Suppressor macrophage (primary cell): ENCODE measurements at places on chromosomes 16 and 17.

GRCh38 chr17:13840254-13840653, 229.1 kb upstream of the COX10 start:
- no peak for DNase-seq

GRCh38 chr17:81142301-81143199, 22.8 kb upstream of the PVALEF start:
- DNase-seq, result peak; percentile 87

GRCh38 chr17:82830249-82830661, 9.6 kb downstream of the ZNF750 start:
- no peak for DNase-seq

GRCh38 chr17:7174603-7175326, 4.4 kb downstream of the ASGR1 start:
- DNase-seq, result no peak

DNA sequence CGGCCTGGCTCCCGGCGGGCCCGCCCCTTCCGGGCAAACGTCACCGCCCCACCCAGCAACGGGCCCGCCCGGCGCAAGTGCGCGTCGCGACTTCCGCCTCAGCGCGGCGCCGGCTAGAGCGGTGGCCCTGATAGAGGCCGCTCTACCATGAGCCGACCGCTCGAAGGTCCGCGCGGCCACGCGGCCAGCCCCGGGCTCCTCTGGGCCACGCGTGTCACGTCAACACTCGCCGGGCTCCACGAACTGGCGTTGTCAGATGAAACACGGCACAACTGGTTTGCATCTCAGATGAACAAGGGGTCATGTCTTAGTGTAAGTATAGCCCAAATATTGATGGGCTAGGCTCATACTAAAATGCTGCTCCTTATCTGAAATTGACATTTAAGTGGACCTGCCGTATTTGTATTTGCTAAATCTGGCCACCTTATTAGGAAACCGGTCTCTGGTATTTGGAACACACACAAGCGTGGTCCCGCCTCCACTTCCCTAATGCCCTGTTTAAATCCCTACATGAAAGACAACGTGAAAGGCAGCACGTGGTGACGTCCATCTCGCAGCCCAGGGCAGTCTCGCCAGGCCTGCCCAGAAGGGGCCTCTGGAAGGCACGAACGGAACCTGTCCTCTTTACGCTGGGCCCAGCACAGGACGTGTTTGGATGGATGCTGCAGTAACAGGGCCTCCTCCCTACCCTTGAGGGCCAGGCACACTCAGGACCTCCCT, at the start of gene ZNF598:
TSS of gene ZNF598 (minus strand) at position 31 of the 720 bp plus-strand sequence.
- peak; percentile 97 for DNase-seq

DNA sequence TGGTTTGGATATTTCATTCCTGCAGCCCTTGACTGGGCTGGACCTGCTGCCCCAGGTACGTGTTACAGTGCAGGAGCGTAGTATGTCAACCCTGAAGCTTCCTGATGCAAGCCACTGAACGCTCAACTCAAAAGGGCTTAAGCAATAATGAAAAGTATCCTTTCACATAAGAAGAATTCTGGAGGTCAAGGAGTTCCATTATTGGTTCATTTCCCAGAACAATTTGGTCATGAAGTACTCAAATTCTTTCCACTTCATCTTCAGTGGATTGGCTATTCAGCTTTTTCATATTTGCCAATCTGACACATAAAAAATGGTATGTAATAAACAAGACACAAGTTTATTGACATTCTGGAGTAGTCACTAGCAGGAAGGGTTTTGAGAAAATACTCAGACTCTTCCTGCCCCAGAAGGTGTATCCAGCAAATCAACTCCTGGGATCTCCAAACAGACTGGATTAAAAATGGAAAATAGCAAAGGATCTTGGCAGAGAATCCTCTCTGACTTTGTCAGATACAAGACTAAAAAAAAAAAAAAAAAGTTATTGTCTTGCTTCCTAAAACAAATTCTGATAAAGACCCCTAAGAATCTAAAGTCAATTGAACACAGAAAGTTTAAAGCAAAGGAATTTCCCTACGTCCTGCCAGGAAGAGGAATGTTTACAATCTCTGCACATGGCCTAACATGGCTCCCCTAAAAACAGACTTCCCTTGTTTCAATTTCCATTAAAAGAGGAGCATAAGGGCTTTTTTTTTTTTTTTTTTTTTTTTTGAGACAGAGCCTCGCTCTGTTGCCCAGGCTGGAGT, 37.5 kb upstream of the WSB1 start:
- DNase-seq, result no peak

DNA sequence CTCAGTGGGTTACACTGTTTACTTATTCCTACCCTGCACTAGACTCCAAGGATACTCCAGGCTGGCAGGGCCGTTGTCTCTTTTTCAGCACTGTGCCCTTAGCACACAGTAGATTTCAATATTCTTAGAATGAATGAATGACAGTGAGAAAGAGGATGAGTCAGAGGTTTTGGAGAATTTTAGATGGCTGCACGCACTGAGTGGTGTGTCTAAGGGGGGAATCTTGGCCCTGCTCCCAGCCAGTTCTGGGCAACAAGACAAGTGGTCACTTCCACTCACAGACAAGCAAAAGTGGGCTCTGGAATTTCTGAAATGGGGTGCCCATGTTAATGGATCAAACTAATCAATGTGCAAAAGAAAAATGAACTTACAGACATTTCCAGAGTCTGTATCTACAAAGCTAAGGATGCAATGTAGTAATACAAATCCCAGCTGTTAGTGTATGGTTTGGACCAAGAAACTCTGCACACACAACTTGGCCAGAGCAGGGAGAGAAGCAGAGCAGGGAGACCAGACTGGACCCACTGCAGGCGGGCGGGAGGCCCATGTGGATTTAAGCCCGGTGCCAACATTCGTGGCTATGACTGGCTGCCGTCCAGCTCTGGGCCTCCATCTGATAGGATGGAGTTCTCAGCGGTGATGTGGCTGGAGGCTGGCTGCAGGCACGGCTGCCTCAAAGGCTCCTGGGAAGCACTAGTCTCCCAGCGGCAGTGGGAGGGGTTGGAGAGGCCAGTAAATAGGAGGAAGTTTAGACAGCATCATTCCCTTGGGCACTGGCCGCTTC, 95.6 kb upstream of the CDYL2 start:
- DNase-seq, result no peak

DNA sequence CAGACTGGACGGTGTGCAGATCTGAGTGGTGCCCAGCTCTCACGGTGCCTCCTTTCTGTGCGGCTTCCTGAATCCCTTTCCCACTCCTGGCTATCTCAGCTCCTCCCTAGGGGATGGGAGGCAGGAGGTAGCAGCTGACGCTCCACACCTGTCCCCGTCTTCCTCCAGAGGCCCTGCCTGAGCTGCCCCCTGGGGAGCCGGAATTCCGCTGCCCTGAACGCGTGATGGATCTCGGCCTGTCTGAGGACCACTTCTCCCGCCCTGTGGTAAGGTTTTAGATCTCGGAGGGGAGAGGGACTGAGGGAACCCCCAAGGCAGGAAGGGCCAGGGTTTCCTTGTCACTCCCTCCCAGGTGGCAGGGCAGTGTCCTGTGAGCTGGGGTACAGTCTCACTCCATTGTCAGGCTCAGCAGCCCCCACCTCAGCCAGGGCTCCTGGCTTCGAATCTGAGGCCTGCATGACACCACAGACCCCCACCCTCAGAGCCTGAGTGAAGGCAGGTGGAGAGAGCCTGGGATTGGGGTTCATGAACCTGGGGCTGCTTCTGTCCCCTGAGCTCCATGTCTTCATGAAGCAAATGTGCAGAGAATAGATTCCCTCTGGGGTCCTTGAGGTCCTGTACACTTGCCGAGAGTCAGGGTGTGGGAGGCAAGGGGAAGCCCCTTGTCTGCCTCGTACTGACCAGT, 6.6 kb downstream of the DEF8 start:
- no peak for DNase-seq

DNA sequence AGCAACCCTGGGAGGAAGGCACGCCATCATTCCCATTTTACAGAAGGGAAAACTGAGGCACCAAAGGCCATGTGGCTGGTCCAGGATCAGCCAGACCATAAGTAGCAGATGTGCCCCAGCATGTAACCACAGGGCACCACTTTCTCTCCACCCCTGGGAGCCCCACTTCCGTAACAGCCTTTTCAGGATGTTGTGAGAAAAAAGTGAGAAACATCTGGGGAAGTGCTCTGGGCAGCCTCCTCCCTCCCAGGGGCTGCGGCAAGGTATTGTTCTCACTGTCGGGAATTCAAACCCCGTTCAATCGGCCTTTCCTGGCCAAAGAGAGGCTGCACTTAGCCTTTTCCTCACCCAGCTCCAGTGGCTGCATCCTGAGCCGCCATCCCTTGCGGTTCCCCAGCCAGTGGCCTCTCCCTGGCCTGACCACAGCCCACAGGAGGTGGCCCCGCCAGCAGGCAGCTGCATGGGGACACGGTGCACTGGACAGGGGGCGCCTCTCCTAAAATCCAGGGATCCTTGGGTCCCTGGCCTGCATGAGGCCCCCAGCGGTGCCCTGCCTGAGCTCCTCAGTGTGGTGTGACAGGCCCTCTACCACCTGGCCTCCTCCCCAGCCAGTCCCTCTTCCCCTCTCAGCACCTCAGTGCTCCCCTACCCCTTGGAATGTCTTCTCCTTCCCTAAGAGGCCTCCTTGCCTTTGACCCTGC, 5.7 kb upstream of the CDH5 start:
- peak; percentile 26 for DNase-seq

DNA sequence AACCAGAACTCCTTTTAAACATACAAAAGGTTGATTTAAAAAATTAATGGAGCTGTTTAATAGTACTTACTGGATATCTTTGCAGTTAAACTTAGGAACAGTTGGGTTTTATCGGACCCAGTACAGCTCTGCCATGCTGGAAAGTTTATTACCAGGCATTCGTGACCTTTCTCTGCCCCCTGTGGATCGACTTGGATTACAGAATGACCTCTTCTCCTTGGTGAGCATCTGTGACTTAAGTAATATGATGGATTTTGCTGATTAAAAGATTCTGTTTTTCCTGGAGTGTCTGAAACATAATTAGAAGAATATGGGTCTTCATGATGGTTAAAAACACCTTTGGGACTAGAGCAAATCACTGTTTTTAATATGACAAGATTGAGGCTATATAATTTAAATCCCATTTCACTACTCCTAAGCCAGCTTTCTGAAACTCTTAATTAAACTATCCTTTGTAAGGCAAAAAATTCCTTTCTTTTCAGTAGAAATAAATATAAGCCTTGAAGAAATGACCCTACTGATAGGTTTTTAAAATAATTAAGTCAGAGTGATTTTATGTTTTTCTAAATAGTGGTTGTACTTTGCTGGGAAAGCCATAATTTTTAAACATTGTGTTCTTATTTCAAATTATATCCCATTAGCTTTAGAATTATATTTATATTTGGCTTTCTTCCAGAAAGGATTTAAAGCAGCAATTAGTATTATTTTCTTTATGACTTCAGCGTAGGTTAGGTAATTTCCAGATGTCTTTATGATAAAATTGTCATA, 45.7 kb upstream of the KPNB1 start:
- DNase-seq, result no peak

DNA sequence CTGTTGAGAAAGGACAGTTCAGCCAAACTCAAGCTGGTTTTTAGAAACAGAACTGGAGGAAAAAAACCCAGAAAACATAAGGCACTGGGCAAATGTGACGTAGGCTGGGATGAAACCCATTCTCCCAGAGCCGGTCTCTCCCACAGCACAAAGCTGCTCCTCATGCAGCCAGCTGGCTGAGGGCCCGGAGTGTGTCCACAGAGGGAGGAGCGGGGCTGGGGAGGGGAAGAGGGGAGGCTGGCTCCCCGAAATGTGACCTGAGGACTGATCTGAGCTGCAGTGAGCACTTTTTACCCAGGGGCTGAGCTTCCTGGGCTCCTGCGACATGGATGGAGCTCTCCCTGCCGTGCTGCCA, 20.8 kb downstream of the FOXF1 start:
- no peak for DNase-seq

DNA sequence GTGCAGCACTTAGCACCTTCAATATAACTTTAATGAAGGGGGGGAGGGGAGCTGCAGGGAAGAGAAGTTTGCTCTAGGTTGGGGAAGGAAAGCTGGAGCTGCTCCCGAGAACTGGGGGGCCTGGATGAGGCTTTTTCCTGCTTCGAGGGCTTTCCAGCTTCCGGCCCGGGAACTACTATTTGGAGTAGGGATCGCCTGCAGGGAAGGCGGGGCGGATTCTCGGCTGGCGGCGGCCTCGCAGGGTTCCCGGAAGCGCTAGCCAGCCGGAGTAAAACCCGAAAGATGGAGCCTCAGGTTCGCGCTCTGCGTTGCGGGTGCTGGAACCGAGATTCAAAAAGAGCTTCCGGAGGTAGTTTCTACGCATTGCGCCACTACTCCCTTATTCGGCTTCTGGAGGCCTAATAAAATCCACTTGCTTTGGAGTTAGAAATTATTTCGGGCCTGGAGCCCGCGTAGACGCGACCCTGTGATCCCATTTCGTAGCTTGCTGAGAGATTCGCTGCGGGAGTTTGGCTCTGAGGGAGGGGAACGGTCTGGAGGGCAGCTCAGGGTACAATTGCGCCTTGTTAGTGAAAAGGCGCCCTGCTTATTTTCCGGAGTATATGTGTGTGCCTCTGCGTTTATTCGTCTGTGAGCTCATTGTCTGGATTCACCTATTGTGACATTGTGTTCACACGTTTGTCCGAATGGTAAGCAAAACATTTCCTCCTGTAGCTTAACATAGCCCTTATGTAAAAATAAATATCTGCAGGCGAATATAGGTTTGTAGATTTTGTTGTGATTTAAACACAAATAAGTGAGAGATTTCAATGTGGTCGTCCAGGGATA, 652 bp downstream of the PRAC2 start:
- no peak for DNase-seq

DNA sequence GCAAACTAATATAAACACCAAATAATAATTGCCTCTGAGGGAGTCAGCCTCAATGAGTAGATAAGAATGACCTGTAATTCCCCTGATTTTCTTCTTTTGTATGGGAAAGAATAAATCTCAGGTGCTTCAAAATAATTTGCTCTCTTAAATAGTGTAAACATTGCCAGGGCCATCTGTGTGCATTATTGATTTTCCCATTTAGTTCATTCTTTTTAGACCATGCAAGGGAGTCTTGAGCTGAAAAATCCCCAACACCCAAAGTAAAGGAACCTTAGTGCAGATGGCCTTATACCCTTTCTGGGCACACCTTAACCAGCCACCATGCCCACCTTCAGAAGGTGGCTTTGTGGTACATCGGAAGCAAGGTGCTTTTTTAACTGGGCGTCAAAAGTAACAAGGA, 267.2 kb downstream of the TMEM114 start:
- no peak for DNase-seq

- peak; percentile 76 for DNase-seq
These were observed 1.7 kb downstream of the HEXIM1 start for GRCh38 chr17:45149669-45150664.

GRCh38 chr17:47735536-47736011, 2.5 kb downstream of the TBX21 start:
- no peak for DNase-seq

GRCh38 chr17:70621566-70621965, 452.2 kb downstream of the KCNJ2 start:
- DNase-seq, result no peak

- peak; percentile 34 for DNase-seq
These were observed 157.1 kb downstream of the RGS9 start for GRCh38 chr17:65294181-65294719.
